ENCODE measurements at places on chromosomes 1 and 21.

GRCh38 chr21:24217151-24217550 is 1390.1 kb downstream of the MRPL39 start:
- DNase-seq = no peak

DNA sequence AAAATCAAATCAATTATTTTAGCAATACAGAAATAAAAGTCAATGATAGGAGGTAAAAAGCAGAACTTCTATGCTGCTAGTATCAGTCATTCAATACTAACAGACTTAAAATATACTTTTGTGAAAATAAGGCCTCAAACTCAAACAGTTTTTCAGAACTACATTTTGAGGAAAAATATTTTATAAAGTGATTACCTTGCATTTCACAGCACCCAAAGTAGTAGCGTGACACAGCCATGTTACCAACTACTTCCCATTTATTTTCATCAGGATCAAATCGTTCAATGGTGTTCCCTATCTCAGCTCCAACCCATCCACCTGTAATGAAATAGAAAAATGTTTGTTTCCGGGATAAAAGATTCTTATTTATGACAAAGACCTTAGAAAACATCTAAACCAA is 28.7 kb downstream of the TMEM69 start:
- no peak for DNase-seq

- no peak for DNase-seq
Measured at GRCh38 chr1:9341301-9341845, 48.7 kb downstream of the SPSB1 start.

GRCh38 chr1:236065509-236066005 is 667 bp upstream of the NID1 start:
- no peak for DNase-seq

DNA sequence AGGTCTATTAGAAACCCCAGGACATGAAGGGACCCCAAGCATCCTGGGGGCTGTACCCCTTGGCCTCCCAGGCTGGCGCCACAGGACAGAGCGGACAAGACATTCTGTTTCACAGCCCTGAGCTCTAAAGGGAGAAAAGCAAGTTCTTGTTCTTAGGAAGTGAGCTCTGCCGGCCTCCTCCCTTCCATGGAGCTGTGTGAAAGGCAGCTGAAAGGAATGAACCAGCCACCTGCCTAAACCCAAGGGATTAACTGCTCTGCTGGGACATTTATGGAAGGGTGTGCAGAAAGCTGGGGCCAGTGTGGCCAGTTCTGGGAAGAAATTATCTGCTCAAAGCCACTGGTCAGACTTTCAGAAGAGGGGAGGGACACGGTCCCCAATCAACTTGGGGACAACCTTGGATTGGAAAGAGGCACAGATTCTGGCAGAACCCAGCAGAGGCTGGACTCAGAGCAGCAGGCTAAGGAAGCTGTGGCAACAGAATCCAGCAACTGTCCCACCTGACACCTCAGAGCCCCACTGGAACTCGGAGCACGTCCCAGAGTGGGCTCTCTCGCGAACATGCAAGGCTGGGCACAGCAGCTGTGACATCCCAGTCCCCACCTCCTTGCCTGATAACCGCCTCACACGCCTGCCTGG is 2.1 kb downstream of the KLHL21 start:
- no peak for DNase-seq

DNA sequence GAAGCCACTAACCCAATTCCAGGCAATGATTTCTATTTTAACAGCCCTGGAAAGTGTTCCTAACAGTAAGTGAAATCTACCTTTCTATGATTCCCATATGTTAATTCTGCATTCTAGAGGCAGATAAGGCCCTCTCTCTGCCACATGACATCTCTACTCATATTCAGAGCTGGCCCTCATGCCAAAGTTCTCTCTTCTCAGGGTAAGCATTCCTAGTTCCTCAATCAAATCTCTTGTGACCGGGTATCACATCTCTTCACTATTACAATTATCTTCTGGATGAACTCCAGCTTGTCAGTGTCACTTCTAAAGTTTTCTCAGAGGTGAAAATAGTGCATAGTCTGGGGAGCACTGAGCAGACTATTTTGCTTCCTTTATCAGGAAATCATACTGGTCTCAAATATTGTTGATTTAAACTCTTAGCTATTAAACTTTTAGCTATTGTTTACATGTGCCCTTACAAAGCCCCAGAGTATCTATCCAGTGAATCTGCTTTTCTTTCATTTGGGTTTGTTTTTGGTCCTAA is 66.4 kb upstream of the TNFSF18 start:
- DNase-seq = no peak

DNA sequence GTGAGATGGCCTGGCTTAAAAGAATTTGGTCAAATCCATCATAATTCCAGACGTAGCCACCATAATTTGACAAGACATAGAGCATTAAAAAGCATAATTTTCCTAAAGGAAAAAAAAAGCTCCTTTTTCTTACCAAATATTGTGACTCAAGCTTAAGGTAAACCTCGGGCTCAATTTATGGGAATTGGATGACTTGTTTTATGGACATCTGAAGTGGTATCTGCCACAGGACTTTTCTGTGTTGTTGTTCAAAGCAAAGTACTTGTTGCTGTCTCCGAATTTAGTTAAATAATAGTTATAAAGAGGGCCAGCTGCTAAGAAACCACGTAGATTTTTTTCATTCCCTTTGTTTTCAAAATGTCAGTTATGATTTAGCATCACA is 1.1 kb downstream of the MPZL1 start:
- DNase-seq = no peak

GRCh38 chr1:93617670-93618499 is 63.8 kb downstream of the BCAR3 start:
- DNase-seq = no peak

DNA sequence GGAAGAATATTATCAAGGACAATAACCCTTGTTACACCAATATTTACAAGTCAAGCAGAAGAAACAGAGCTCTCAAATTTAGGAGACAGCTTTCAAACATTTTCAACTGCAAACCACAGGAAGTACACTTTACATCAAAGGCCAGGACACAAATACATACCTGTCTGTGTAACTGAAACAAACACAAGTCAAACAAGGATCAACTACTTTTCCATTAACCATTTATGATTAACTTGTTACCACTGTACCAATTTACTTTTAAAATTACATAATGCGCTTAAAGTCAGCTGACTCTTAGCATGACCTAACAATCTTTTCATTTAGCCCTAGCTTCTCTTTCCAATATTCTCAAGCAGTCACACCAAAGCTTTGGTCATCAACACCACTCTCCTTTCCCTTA is 43.5 kb downstream of the TRIM33 start:
- DNase-seq = no peak

- no peak for DNase-seq
Measured at GRCh38 chr1:100535264-100535663, 2.7 kb upstream of the GPR88 start.

- DNase-seq = no peak
Measured at GRCh38 chr1:119926553-119926952, 30.2 kb upstream of the ADAM30 start.

DNA sequence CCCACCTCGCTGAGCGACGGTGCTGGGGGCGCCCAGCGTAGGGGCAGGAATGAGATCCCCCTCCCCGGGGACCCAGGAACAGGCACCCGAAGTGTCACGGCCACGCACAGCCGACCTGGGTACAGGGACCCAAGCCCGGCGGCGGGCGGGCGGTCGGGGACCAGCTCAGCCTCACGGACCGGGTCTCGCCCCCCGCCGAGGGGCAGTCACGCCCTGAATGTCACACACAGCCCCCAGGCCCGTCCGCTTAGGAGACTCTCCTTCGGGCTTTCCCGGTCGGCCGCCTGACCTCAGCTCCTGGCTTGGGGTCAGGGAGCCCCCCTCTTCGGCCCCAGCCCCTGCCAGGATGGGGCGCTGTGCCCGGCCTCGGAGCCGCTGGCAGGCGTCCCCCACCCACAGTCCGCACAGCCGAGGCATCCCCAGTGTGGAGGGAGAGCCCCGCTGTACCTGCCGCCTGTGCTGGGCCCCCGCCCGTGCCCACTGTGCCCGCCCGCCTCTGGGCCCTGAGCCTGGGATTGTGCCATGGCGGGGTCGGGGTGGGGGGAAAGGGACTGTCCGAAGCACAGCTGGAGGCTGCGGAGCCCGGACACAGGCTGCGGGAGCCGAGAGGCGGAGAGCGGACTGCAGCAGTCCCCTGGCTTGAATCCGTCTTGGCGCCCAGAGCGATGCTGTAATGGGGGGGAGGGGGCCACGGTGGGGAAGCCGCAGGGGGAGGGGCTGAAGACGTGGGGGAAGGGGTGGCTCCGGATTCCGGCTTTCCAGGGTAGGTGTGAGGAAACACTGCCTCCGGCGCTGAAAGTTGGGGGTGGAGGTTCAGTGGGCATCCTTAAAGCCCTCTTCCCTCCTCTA is 627 bp upstream of the DLGAP3 start:
- DNase-seq = no peak

DNA sequence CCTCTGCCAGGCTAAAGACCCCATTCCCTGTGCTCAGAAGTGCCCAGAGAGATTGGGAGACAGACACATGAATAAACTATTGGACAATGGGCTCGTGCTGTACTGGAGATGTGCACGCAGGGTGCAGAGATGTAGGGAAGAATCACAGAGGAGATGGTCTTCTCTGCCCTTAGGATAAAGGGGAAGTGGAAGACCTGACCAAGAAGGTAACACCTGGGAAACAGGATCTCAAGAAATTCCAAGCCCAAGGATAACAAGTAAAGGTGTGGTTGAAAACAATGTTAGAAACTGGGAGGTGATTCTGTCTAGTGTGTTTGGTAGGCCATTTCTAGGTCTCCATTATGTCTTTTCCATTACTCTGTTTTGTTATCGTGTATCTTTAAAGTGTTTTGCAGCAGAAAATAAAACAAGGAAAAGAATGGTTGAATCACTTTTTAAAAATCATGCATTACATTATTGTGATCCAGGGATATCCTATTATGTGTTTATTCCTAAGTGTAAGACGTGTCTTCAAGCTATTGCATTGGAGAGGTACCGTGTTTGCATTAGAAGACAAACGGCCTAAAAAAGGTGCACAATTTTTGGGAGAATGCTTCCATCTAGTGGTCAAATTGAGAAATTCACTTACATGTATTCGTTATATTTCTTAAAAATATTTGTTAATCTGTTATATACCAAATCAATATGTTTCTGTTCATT is 40.8 kb upstream of the KCTD3 start:
- no peak for DNase-seq

- no peak for DNase-seq
Measured at GRCh38 chr1:75539230-75540116, 71.4 kb downstream of the SLC44A5 start.

DNA sequence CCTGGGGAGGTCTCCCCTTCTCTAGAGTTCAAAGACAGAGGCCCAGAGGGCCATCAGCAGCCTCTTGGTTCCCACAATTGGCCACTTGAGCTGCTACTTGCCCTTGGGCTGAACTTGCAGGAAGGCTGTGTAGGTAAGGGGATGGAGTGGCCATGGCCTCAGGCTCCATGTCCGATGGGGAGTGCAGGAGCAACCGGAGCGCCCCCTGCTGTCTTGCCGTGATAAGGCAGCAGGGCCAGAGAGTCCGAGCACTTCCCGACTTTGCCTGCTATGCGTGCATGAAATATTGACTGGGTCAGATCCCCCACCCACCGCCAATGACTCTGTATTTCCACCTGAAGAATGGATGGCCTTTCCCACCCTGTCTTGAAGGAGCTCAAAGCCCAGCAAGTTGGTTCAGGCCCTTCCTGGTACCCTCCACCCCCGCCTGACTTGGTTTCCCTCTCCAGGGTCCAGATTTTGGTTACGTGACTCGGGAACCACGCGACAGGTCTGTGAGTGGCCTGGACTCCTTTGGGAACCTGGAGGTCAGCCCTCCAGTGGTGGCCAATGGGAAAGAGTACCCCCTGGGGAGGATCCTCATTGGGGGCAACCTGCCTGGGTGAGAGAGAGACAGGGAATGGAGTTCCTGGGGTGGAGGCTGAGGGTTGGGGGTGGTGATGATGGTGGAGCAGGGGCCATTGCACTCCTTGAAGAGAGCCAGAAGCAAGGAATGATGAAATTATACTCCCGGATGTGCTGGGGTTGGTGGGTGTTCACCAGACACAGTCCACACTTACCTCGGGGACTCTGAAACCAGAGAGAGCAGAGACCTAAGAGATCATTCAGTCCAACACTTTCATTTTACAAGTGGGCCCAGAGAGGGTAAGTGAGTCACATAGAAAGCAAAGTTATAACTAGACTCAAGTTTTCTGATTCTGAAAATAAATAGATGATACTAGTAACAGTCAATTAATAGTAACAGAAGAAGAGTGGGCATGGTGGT is 25.6 kb downstream of the PADI3 start:
- no peak for DNase-seq

GRCh38 chr1:237235091-237235490 is 193.1 kb downstream of the RYR2 start:
- no peak for DNase-seq

GRCh38 chr1:16276302-16277030 is 39.5 kb upstream of the CPLANE2 start:
- no peak for DNase-seq

GRCh38 chr1:54302951-54303843 is 103.0 kb downstream of the SSBP3 start:
- no peak for DNase-seq

- DNase-seq = no peak
Measured at GRCh38 chr21:43923391-43923790, 58.4 kb downstream of the AGPAT3 start.

DNA sequence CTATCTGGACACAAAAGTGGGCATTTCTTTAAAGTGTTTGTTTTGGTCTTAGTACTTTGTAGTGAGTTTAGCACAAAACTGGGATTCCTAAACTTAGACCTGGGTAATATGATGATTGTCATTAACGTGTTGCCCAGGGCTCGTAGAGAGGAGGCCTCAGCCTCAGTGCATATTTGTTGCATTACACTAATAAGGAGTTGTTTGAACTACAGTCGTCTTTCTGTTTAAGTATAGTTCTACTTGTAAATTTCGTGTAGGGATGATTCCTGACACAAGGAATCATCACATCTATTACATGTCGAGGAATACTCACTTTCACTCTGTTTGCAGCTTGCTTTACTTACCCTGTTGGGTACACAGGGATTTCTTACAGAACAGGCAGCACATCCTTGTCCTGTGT is 85.0 kb downstream of the PRDM2 start:
- no peak for DNase-seq

DNA sequence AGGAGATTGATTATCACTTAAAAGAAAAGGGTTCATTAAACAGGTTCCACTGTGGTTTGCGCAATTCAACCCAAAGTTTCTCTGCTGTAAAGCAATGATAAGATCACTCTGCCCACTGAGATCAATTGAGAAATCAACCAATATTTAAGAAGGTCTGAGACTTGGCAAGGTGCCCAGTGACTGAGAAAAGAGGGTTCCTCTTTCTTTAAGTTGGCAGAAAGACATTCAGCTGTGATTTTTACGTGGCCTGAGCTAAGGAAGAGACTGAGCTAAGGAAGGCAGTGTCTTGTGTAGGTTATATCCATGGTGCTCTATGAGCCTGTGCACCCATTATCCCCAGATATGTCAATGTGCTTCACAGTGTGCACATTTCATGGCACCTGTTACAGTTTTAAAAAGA is 344.1 kb downstream of the DISC1 start:
- no peak for DNase-seq

- no peak for DNase-seq
Measured at GRCh38 chr21:26179501-26179900, 8.9 kb upstream of the APP start.

- DNase-seq = no peak
Measured at GRCh38 chr1:228096416-228097332, 6.5 kb downstream of the C1orf35 start.

- no peak for DNase-seq
Measured at GRCh38 chr1:210366767-210367166, 38.1 kb downstream of the HHAT start.
